NCI-H82 (cell line): ENCODE measurements at places on chromosomes 5 and 9.
A peak's percentile ranks its signal among the peaks of the same experiment; 100 is the strongest.

GRCh38 chr5:36152324-36153297 lies 700 bp downstream of the SKP2 start:
- peak; percentile 22 for DNase-seq

GRCh38 chr5:27315363-27316270 lies 277.2 kb upstream of the CDH9 start:
- no peak for DNase-seq

DNA sequence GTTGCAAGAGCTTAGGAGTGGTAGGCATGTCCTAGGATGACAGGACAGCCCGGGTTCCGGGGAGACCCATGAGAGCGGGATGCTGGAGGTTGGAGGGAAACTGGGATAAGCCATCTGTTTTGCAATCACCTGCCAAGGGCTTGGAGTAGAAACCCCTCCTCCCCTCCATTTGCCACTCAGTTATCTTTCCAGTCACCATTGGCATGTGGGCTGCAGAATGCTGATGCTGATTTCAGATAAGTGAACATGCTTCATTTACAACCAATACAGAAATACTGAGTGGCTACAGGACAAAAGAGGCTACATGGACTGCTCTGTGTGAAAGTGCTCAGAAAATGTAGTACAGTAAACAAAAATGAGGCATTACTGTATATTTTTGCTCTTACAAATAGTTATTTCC lies 93.4 kb upstream of the KIF2A start:
- DNase-seq, result no peak

DNA sequence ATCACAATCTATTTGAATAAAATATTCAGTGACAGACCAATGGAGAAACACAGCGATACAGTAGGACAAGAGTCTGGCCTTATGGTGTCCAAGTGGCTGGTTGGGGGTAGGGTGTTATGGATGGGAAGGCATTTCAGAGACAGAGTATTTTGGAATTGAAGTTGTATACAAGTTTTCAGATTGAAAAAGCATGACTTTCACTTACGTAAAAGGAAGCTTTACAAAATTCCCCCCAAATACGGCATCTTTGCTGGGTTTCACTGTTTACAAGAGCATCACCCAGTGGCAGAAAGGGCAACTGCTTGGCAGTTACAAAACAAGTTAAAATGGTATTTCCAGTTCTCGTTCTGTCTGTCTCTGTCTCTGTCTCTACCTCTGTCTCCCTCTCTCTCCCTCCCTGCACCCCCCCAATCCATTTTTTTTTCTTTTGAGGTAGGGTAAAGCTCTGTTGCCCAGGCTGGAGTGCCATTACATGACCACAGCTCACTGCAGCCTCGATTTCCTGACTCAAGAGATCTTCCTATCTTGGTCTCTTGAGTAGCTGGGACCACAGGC lies 86.2 kb downstream of the PTPN3 start:
- DNase-seq, result peak; percentile 18

- no peak for DNase-seq
Observed at GRCh38 chr9:37105234-37105633, 15.1 kb upstream of the ZCCHC7 start.

DNA sequence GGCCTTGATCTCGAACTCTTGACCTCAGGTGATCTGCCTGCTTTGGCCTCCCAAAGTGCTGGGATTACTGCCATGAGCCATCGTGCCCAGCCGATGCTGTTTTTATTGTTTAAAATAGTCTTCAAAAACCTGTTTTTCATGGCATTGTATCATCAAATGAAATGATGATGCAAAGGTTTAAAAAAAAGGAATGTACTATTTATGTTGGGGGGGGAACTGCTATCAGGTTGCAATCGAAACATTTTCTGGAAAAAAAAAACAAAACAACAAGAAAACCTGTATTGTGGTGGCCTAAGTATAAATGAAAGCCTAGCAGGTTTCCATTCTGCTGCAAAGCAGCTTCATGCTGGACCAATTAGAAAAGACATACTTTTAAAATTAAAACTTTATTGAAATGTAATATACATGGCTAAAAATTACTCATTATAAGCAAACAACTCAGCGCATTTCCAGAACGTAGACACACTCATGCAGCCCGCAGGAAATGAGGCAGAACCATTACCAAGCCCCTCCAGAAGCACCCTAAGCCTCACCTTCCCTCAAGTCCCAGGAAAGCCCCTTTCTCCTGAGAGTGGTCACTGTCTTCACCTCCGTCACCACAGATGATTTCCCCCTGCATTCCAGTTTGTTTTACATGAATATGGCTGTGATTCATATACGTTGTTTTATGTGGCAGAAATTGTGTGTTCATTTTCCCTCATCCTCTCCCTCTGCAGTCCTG lies 19.0 kb downstream of the GPR107 start:
- DNase-seq, result no peak

DNA sequence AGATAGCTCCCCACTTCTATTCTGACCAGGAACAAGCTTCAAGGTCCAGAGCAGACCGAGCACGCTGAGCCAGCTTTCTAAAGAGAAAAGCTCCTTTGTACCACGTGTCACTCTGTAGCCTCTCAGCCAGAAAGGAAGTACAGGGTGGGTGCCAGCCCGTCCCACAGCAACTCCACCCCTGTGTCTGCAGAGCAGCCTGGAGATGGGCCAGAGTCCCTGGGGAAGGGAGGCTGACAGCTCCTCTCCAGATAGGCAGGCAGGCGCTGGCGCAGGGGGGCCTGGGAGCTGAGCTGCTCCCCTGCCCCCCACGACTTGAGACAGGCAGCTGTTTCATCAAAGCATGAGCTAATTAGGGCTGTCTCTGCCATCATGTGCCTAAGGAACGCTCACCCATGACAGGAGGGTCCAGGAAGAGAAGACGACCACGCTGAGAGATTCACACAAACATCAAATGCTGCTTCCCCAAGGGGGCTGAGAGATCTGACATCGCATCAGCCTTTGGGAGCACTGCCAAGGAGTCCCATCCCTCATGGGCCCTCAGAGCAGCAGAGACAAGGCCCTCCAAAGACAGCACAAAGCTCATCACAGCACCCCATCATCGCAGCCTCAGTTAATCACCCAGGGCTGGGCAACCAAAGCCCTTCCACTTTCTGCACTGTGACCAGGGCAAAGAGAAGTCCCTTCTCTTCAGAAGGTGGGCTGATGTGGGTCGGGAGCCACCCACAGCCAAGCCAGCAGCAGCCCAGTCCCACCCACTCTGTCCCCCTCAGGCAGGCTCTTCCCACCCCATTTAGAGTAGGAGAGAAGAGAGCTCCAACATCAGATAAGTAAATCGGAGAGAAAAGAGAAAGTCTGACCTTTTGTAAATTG lies 78.5 kb upstream of the LRRTM2 start:
- DNase-seq, result peak; percentile 98

DNA sequence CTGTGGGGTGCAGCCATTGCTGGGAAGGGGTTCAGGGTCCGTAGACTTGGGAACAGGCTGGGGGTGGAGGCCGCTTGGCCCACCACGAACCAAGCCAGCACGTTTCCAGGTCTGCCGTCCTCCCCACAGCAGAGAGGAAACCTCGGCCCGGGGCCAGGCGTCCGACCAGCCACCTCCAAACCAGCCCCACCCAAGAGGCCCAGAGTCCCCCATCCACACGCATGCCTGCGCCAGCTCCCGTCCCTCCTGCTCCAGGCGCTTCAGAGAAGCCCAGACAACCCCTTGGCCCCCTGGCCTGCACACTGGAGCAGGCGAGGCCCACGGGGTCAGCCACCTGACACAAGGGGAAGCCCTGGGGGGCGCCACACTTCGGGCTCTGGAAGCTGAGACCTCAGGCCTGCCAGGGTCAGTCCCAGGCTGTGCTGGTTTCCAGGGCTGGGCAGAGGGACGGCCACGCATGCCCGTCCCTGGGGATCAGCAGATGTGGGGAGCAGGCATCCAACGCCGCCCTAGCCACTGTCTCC lies 6.3 kb downstream of the DNLZ start:
- DNase-seq, result no peak

GRCh38 chr9:115278326-115279035 lies 160.5 kb upstream of the TNC start:
- no peak for DNase-seq
